ENCODE measurements at places on chromosomes 16 and 17.

DNA sequence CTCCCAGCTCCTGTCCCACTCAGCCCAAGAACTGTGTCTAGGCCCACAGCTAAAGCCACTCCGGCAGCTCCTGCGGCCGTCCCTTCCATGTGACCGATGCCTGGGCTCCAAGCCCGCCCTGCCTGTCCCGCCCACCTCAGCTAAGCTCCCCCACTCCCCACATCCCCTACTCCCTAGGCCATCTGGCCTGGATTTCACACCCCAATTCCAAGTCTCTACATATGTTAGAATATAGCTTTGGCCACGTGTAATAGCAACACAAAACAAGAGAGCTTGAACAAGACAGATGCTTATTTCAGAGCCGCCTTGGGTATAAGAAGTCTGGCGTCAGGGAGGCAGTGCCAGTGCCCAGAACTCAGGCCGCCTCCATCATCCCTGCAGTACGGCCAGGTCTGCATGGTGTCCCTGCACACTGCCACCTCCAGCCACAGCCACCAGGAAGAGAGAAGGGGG, 30.0 kb upstream of the USP22 start:
- no peak for DNase-seq

- DNase-seq: no peak
Measured at GRCh38 chr17:33895491-33895890, 359.6 kb upstream of the CCL2 start.

- no peak for DNase-seq
Measured at GRCh38 chr17:20988896-20989295, 53.9 kb downstream of the USP22 start.

GRCh38 chr17:76327696-76328095, 19.6 kb upstream of the QRICH2 start:
- no peak for DNase-seq

DNA sequence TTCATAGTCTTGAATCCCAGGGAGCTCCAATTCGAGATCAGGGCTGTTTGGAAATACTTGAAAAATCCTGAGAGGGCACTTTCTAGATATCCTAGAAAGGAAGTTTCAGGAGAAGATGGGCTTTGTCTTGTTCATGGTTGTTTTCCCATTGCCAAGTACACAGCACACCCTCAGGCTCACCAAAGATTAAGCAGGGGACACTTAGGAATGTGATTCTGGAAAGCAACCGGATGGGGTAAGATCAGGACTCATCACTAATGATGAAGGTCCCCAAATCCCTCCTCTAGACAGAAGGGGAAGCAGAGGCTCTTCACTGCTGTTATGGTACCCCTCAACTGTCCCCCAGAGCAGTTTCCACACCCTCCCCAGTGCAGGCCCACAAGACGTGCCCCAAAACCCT, 40.7 kb downstream of the VAC14 start:
- no peak for DNase-seq

Measured in activated T-cell treated with anti-CD3 and anti-CD28 coated beads, Interleukin-2, amount 50 U/mL, for 24 hours (primary cell).